ENCODE measurements at places on chromosomes 13 and 19.
A peak's percentile ranks its signal among the peaks of the same experiment; 100 is the strongest.

DNA sequence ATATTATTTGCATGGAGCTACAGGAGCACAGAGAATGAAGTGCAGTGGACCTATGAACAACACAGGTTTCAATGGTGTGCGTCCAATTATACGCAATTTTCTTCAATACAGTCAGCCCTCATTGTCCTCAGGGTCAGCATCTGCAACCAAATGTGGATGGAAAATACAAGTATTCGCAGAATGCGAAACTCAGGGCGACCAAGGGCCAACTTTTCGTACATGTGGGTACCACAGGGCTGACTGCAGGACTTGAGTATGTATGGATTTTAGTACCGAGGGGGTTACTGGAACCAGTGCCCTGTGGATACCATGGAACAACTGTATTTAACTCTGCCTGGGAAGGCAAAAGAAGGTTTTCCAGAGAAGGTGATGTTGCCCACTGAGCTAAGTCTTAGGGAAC is 10.2 kb downstream of the LCP1 start:
- no peak for DNase-seq

- no peak for DNase-seq
These were observed 7.2 kb upstream of the PTGER1 start for GRCh38 chr19:14482172-14482941.

- DNase-seq: peak; percentile 37
These were observed 45.6 kb upstream of the UBE2L5 start for GRCh38 chr13:30376426-30377311.

DNA sequence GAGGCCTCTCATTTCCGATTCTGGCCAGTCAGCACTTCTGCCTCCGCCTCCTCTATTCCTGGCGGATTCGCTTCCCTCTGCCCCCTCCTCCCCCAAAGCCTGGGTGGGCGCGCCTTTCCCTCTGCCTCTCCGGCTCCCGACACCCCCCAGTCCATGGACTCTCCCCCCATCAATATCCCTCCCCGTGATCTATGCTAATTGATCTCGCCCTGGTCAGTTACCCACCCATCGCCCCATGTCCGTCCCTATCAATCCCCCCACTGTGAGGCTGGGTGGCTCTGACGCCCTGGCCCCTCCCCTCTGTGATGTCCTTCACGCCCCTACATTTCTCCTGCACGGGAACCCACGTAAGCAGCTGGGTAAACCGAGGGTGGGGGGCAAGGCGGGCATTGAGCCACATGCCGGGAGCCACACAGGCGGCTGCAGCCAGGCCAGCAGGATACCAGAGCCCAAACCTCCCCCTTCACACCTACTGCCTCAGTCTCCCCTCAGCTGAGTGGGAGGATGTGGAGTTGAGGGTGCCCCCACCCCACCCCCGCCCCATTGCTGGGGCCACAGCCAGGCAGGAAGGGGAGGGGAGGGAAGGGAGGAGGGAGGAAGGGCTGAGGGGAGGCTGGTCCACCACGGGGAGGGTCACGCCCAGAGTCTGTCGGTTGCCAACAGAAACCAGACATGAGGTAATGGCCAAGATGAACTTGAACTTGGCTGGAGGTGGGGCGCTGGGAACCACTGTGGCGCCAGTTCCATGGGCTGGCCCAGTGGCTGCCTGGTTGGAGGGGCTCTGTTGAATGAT is 21.0 kb downstream of the SMIM24 start:
- DNase-seq: no peak

GRCh38 chr19:43551399-43552197 is 18.6 kb downstream of the ZNF575 start:
- DNase-seq: no peak

GRCh38 chr19:307793-308420 is 16.7 kb upstream of the PLPP2 start:
- no peak for DNase-seq

DNA sequence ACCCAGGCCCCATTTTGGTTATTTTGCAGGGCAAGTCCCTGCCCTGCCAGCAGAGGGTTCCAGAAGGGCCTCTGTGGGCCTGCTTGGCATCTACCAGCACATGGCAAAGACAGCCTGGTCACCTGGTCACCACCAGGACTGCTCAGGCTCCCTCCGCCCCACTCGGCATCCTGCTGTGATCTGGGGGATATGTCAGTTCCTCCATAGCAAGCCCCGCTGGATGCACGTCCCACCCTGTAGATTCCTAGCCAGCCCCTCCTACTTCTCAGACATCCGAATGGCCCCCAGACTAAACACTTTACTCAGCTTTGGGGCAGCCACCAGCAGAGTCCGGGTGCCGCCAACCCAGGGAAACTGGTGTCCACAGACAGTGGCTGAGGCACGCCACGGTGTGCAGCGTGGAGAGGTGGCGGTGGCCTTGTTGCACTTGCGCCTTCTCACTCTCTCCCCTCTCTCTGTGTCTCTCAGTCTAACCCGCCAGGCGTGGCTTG is 31.8 kb upstream of the USE1 start:
- DNase-seq: no peak

GRCh38 chr13:104967376-104967775 is 1568.1 kb downstream of the EFNB2 start:
- DNase-seq: no peak

DNA sequence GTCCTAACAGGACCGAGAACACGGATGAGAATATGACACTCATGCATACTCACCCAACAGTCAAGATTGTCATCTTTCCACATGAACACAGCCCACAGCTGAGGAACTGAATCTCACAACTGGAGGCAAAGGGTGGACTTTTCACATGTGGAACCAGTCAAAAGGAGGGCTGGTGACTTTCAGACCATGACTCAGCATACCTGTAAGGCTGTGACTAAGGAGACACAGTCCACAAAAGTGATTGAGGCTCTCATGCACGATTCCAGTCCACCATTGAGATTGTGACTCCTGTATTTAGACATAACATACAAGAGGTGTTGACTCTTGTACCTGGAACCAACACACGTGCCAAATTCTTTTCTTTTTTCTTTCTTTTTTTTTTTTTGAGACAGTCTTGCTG is 40.0 kb downstream of the ZNF729 start:
- DNase-seq: no peak

GRCh38 chr13:50989476-50989875 is 79.9 kb downstream of the RNASEH2B start:
- DNase-seq: no peak

- no peak for DNase-seq
These were observed 25.2 kb downstream of the ANKRD27 start for GRCh38 chr19:32649751-32650150.

GRCh38 chr19:56750658-56751057 is 79.1 kb upstream of the ZNF835 start:
- no peak for DNase-seq

DNA sequence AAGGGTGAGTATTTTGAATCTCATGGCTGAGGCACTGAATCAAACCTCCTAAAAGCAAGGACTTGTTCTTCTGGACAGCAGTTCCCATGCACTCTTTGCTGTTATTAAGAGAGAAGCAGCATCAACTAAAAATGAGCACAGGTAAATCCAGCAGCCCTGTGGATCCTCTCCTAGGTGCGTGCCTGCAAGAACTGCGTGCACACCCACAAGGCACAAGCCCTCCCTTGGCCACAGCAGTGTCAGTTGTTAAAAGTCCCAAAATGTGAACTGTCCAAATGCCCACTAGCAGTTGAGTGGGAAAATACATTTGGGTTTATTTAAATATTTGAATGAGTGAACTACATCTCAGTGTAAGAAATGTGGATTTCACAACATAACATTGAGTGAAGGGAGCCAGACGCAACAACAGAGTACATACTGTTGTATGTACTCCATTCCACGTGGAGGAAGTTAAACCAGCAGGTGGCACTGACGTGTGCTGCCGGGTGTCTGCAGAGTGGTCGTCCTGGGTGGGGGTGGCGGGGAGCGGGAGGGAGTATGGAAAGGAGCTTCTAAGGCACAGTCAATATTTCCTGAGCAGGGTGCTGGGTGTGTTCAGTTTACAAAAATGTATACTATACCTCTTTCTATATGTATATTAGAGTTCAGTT is 266.4 kb downstream of the NALCN start:
- DNase-seq: no peak

DNA sequence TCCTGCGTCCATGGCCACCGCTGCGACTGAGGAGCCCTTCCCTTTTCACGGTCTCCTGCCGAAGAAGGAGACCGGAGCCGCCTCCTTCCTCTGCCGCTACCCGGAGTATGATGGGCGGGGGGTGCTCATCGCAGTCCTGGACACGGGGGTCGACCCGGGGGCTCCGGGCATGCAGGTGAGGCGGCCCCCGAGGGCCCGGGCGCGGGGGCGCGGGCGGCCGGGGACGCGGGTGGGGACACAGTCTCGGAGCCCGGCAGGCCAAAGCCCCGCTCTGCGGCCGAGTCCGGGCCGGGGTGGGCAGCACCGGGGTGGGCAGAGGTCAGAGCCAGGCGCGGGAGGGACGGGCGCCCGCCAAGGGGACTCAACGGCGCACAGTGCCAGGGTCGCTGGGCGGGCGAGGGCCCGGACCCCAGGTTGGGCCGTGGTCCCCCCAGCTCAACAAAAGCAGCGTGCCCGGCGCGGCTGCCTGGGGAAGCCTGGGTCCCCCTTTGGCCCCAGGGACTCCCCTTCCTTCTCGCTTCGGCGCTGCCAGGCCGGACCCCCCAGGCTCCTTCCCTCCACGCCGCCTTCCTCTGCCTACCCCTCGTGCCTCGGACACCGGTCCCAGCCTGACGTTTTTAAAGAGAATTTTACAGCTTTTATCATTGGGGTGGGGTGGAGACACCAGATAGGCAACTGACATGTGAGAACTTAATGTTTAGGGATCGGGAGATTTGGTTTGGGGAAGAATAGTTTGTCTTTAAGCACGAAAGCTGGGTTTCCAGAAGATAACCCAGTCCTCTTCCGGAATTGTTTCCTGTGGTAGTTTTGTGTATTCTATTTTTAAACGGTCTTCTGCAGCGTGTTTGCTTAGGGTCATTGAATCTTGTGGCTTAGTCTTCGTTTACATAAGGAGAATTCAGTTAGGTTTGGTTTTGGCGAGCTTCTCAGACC is 509 bp downstream of the TPP2 start:
- no peak for DNase-seq

GRCh38 chr13:74219566-74219965 is 85.4 kb upstream of the KLF12 start:
- no peak for DNase-seq

- no peak for DNase-seq
These were observed 50.9 kb upstream of the TPM4 start for GRCh38 chr19:16025108-16026101.
